Amniotic epithelial cell (primary cell): ENCODE measurements at places on chromosomes 6 and 20.

DNA sequence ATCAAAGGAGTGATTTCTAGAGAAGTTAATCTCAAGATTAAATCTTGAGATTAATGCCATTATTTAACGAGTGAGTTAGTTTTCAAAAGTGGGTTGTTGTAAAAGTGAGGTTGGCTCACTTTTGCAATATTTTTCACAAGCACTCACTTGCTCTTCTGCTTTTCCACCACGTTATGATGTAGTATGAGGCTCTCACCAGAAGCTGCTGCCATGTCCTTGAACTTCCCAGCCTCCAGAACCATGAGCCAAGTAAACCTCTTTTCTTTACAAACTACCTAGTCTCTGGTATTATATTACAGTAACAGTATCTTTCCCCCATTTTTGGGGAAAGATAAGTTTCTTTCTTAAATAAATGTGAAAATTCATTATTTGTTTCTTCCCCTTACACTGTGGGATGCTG, 227.6 kb upstream of the ZFP64 start:
- no peak for DNase-seq

- peak; percentile 83 for DNase-seq
Observed at GRCh38 chr20:35303735-35304491, 11.7 kb upstream of the FAM83C start.

- DNase-seq: peak; percentile 35
Observed at GRCh38 chr20:37270576-37271420, 9.2 kb upstream of the GHRH start.

DNA sequence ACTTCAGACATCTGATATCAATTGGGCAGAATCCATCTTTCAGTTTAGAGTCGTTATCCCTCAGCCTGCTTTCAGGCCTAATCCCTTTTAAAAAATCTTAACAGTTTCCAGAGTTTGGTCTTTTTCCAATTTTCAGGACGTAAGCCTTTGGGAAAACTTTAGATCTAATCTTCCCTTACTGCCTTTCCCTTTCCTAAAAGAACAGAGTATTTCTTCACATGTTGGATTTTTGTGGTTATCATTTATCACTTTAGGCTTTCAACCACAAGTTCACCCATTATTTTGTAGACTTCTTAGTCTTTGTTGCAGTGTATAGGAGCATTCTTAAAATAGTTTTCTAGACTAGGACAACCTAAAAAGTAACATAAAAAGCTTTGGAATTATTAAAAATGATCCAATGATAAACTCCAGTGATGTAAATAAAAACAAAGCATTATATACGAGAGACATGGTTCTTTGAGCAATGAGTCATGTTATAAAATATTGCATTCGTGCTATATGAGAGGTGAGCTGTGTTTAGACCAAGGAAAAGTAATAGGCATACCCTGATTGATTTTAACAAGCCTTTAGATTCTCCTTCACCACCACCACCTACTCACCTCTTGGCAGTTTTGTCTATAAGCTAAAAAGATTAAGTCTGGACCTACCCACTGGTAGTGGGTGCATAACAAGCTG, 90.4 kb upstream of the MCHR2 start:
- DNase-seq: peak; percentile 86

DNA sequence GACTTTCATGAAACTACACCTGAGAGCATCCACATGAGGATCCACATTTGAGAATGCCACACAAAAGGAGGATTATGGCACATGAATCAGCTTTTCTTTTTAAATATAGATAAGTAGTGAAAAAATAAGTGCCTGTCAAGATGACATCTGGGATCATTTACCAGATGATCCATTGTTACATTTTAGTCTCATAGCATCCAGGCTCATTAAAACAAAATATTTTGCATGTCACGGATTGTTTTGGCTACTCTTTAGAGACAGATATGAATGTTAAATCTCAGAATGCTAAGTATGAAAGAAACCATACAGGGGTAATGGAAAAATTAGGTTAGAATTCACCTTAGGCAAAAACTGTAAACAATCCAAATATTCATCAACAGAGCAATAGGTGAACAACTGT, 66.7 kb downstream of the MYO6 start:
- DNase-seq: no peak

GRCh38 chr20:57702091-57702490, 7.7 kb downstream of the PMEPA1 start:
- no peak for DNase-seq

GRCh38 chr6:166143011-166143410, 24.6 kb downstream of the TBXT start:
- DNase-seq: no peak

- no peak for DNase-seq
Observed at GRCh38 chr6:33774774-33775173, 14.2 kb downstream of the LEMD2 start.
